ENCODE measurements at places on chromosomes 1 and 21.
A peak's percentile ranks its signal among the peaks of the same experiment; 100 is the strongest.

DNA sequence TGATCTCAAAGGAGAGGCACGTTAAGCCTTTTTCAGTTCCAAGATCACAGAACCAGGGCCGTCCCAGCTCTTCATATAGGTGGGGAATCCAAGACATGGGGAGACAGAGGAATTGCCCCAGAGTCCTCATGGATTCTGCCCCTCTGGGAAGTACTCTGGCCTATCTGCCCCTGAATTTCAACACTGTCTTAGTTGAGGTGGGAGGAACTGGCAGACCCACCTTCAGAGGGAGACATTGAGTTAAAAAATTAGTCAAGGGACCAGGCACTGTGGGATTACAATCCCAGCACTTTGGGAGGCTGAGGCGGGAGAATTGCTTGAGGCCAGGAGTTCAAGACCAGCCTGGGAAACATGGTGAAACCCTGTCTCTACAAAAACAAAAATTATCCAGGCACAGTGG lies 2.1 kb upstream of the KNCN start:
- no peak for DNase-seq

DNA sequence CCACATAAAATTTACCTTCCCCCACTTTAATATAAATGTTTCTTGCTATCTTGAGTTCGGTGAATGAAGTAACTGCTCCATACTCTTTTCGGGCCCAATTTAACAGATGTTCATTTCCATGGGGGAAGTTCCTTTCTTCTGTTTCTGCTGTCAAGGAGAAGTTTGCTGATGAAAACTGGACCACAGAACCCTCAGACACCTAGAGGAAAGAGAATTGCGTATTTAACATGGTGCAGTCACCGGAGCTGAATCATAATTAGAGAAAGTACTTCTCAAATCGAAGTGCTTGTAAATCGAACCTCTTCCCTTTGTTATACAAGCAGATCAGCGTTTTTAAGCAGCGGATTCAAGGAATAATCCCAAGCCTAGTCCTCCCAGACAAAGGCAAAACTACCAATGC lies 151.2 kb downstream of the TGFBR3 start:
- DNase-seq: no peak

DNA sequence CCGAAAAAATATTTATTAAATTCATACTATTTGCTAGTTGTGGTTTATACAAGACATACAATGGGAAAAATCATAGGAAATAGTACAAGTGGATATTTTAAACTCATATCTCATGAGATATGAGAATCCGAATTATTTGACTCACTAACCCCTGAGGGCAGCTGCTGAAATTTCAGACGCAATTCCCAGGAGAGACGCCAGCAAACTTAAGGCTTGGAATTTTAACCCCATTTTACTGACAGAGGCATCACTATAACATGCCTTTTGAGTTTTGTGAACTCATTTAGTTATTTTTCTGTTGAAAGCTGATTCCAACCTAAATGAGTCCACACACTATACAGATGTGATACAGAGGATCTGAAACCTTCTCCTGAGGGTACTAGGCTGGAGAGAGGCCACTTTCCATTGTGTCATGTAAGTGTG lies 5.9 kb upstream of the MROH9 start:
- peak; percentile 1 for DNase-seq

- DNase-seq: no peak
Observed at GRCh38 chr1:196680107-196680506, 28.3 kb downstream of the CFH start.

DNA sequence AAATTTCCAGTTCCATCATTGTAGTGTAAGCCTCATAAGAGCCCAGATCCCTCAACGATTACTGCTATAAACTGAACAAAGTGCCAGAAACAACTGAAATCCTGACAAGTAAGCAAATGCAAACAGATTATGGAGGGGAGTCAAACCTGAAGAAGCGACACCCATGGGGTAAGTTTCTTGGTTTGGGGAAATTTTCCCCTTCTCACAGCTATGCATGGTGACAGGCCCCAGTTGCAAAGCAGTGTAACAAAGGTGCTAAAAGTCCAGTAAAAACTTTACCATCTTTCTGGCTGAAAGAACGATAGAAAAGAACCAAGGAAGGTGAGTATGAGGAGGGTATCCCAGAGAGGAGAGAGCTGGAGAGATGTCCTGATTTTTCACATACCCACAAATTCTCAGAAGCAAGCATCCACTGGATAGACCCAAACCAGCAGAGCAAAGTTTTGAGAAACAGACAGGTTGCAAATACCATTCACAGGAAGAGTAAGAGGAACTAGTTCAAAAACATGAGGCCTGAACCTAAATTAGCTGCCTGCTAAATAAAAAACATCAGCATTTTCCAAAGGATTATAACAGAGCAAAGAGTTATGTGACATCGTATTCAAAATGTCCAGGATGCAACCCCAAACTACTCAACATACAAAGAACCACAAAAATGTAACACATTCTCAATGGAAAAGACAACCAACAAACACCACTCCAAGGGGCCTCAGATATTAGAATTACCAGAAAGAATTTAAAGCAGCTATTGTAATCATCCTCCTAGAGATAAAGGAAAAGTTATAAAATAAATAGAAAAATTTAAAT lies 14.5 kb downstream of the SCYL3 start:
- no peak for DNase-seq

DNA sequence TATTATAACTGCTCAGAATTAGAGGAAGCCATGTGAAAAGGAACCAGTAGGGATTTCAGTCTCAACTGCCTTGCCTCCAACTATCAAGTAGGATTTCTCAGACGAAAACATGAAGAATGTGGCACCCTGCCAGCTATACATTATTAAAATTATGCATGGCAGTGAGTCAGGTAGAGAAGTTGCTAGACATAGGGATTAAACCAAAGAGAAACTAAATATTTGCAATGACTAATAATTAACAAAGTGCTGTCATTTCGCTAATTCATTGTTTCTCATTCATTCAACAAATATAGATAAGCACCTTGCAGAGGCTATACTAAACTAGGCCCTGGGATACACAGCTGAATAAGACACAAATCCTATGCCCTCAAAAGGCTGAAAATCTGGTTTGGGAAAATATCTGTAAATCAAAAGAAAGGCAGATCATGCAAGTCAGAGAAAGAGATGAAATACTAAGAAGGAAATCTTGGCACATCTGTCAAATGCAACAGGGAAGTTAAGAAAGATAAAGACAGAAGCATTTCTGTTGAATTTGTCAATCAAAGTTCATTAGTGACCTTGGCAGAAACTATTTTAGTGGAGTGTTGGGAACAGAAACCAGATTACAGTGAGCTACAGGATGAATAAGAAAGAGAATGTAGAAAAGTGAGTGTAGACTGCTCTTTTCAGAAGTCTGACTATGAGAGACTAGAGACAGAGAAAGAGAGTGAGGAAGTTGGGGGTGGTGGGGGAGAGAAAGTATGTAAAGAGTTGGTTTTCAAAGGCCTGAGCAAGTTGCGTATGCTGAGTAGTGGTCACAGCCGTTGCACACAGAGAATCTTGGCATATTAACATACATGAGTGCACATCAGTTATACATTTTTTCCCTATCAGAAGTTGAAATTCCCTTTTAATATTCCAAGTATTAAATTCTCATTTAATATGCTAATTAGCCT lies 14.7 kb upstream of the NBPF11 start:
- DNase-seq: no peak

Data from globus pallidus (tissue), 1 donor.